ENCODE measurements at places on chromosomes 16 and 17.

- DNase-seq = no peak
Measured at GRCh38 chr17:68349157-68349556, 57.9 kb downstream of the ARSG start.

- DNase-seq = no peak
Measured at GRCh38 chr17:74601944-74602572, 10.0 kb upstream of the CD300LD start.

DNA sequence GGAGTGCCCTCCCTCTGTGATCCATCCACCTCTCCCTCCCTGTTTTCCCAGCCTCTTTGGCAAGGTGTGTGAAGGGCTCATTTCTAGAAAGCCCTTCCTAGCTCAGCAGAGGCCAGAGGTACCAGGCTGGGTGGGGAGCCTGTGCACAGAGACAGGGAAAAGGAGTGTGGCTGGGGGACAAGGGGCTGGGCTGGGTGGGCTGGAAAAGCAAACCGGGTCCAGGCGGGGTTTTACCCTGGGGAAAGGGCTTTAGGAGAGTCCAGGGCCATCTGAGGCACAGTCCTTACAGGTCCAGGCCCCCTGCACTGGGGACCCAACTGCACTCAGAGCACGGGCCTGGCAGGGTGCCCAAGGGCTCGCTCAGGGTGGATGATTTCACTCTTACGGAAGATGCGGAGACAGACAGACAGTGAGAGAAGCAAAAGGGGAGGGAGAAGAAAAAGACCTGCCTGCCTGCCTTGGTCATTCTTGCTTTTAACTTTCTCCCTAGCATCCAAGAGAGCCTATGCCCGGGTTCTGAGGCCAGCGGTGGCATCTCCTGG, 7.0 kb downstream of the CRHR1 start:
- no peak for DNase-seq

GRCh38 chr16:12850186-12850585, 46.5 kb upstream of the CPPED1 start:
- no peak for DNase-seq

GRCh38 chr17:2094891-2095535, 40.1 kb downstream of the HIC1 start:
- no peak for DNase-seq

DNA sequence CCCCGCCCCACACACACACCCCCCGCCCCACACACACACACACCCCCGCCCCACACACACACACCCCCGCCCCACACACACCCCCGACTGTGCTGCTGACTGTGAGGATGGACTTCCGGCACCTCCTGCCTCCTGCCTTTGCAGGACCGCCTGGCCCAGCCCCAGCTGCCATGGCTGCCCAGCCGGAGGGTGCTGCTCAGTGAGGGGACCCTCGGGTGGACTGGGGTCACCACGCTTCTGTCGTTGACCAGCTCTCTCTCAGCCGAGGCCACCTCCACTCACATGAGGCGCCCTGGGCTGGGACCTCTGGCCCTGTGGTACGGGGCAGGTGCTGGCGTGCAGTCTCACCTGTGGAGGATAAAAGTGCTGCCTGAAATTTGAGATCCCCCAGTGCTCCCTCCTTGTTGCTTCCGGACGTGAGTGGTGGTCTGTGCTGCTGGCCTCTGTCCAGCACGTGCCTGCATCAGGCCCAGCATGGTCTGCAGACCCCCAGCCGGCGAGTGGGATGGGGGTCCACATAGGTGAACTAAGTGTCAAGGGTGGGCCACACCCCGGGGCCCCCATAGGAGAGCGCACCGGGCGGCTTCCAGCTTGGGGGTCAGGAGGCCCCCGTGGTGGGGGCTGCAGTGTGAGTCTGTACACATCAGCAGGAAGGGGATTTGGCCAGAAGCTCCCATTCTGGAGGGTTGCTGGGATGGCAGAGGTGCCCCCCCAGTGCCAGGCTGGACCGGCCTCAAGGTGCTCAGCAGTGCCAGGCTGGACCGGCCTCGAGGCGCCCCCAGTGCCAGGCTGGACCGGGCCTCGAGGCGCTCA, 11.2 kb downstream of the METRNL start:
- no peak for DNase-seq

DNA sequence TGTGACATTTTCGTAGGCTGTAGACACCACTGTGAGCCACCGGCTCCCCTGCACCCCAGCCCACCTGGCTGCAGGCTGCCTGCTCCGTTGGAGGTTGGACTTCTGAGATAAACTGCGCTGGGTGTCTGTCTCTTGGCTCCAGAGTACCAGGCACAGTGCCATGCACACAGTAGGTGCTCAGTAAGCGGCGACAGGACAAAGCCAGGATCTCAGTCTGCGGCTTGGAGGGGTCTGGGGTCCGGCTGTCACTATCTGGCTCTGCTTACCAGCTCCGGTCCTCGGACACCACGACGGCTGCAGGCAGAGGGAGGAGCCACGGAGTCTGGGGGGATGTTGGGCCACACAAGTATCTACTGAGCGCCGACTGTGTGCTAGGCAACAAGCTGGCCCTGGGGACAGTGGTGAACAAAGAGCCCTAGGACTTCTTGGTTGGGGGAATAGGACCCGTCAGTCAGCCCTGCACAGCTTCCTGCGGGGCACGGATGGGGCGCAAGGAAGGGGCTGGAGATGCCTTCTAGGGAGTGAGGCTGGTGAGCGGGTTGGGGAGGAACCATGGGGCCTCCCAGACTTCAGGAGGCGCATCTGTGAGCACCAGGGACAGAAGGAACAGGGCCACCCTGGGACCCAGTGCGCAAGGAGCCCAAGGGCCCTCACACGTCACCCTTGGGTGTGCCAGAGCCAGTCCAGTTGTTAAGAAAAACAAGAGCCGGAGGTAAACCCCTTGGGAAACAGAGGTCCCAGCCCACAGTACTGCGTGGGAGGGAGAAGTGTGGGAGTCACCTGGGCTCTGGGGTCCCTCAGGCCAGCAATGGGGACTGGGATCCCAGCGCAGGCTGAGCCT, 17.3 kb downstream of the JPH3 start:
- no peak for DNase-seq

GRCh38 chr17:57369509-57369945, 113.2 kb downstream of the MSI2 start:
- DNase-seq = no peak

DNA sequence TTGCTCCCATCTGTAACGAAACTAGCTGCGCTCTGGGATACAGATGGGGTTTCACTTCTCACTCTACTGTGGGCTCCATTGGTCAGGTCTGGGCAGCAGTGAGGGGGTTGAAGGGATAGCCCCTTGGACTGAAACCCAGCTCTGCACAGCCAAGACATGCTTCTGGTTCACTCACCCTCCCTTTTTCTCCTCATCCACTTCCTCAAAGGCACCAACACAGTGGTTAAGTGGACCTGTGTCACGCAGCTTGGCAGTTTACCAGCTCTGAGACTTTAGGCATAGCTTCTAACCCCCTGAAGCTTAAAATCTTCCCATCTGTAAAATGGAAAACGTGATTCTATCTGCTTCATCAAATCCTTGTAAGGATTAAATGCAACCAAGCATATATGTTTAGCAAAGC, 11.5 kb upstream of the KRT38 start:
- DNase-seq = no peak

DNA sequence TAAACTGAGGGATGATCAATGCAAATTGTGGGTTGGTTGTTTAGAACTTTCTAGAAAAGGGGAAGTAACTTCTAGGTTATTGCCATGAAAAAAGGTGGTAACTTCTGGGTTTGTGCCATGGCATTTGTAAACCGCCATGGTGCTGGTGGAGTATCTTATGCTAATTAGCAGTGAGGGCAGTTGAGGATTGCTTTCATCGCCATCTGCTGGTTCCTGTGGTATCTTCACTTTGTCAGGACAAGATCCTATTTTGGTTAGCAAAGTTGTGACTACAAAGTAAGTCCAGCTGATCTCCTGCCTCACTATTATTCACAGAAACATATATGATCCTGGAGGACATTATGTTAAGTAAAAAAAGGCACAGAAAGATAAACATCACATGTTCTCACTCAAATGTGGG, 1332.3 kb downstream of the CDH11 start:
- DNase-seq = no peak

- DNase-seq = no peak
Measured at GRCh38 chr17:39517224-39517623, 55.9 kb downstream of the CDK12 start.

- no peak for DNase-seq
Measured at GRCh38 chr17:42780851-42781638, 635 bp downstream of the WNK4 start.
